ENCODE measurements at places on chromosomes 2 and 18.

DNA sequence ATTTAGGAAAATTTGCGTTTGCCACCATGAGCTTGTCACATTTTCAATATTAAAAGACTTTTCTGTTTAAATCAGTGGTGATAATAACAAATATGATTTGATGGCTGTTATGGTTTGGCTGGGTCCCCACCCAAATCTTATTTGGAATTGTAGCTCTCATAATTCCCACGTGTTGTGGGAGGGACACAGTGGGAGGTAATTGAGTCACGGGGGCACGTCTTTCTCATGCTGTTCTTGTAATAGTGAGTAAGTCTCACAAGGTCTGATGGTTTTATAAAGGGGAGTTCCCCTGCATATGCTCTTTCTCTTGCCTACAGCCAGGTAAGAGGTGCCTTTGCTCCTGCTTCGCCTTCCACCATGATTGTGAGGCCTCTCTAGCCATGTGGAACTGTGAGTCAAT, 83.4 kb upstream of the RGPD4 start:
- no peak for DNase-seq

DNA sequence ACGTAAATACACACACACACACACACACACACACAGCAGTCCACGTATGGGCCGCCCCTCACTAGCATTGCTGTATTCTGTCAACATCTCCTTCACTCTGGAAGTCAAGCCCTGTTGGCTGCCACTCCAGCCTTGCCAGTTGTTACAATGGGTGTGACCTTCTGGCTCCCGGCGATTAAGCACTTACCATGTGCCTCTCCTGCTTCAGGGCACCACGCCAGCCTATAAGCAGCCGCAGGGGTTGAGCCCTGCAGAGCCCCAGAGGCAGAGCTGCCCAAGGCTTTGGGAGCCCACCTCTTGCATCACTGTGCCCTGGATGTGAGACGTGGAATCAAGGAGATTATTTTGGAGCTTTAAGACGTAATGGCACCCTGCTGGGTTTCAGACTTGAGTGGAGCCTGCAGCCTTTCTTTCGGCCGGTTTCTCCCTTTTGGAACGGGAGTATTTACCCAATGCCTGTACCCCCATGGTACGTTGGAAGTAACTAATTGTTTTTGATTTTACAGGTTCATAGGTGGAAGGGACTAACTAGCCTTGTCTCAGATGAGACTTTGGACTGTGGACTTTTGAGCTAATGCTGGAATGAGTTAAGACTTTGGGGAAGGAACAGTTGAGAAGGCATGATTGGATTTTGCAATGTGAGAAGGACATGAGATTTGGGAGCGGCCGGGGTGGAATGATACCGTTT, 54.5 kb upstream of the ROCK2 start:
- no peak for DNase-seq

DNA sequence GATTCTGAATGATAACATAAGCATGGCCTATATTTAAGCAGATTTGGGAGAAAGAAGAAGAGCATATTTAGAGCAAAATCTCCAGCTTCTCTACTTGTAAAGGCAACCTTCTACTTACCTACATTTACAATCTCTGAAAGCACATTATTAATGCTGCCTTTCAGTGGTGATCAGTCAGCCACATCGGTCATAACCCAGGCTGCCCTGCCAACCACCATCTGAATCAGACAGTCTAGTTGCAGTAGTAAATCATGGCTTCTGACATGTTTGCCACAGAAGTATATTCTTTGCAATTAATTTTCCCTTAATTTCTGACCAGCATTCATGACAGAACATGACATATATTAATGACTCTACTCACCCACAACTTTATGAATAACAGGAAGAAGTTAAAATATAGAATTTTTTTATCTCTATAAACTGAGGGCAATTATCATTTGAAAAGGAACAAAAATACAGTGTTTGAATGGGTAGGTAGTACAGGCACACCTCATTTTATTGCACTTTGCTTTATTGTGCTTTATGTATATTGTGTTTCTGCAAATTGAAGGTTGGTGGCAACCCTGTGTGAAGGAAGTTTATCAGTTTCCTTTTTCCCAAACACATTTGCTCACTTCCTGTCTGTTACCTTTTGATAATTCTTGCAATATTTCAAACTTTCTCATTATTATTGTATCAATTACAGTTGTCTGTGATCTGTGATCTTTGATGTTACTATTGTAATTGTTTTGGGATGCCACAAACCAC, 531.6 kb upstream of the CHAC2 start:
- DNase-seq, result no peak

GRCh38 chr2:11212645-11213044, 57.4 kb downstream of the SLC66A3 start:
- DNase-seq, result no peak

GRCh38 chr2:136122661-136123060, 4.7 kb upstream of the CXCR4 start:
- no peak for DNase-seq

DNA sequence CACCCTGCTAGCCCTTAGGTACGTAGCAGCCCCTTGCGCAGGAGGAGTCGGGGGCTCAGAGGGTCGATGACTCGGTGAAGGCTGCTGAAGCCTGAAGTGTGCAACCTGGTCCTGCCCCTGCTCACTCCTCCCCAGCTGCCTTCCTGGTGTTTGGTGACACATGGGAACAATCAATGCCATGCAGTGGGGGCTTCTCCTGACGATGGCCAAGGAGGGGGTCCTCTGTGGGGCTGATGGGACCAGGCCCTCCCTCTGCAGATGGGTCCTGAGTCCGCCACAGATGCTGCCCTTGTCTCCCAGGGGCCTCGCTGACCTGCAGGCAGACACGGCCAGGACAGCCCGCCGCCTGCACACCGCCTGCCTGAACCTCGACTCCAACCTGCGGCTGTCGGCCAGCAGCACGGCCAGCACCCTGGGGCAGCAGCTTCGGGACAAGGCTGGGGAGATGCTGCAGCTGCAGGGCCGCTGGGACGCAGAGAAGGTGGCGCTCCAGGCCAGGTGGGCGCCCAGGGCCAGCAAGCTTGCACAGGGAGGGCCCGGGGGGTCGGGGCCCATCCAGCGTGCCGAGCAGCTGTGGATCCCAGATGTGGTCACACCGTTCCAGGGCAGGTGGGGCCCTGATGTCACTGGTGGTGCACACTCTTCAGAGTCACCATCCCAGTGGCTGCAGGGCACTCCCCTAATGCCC, 24.6 kb downstream of the CROCC2 start:
- no peak for DNase-seq

- DNase-seq, result no peak
These were observed 173.8 kb downstream of the ICOS start for GRCh38 chr2:204110338-204110741.

- no peak for DNase-seq
These were observed 64.0 kb upstream of the ZEB2 start for GRCh38 chr2:144583741-144584453.

- DNase-seq, result no peak
These were observed 17.7 kb downstream of the INO80C start for GRCh38 chr18:35479911-35480586.

DNA sequence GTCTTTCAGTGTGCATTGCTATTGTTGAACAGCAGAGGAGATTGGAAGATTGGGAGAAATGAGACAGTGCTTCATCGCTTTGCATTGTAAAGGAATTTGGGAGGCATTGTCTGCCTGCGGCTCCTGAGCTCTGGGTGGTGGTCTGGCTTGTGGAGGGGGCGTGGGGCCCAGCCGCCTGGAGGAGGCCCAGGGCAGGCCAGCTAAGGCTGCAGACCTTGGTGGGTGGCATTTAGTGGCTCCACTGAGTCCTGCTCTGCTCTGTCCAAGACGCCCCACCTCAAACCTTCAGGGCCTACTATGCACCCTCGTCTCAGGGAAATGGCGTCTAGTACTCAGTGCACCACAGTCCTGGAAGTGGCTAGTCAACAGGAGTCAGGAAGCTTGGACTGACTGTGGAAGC, 5.7 kb upstream of the HS1BP3 start:
- no peak for DNase-seq

DNA sequence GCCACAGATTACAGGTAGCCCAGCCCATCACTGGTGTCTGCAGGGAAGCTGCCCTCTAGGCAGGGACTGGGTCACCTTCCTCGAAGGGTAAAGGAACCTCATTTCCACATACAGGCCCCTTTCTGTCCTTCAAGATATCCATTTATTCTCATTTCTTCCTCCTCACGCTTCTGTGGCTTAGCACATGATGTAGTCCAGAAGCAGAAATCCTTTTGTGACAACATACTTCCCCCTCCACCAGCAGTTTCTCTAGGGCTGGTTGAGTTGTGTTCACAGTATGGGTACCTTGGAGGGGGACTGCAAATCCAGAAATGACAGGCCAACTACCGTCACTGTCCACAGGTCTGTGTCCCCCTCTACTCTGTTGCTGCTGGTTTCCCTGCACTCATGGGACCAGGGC, 364.9 kb downstream of the ANAPC1 start:
- DNase-seq, result no peak

GRCh38 chr2:54770676-54771075, 47.2 kb downstream of the EML6 start:
- no peak for DNase-seq

DNA sequence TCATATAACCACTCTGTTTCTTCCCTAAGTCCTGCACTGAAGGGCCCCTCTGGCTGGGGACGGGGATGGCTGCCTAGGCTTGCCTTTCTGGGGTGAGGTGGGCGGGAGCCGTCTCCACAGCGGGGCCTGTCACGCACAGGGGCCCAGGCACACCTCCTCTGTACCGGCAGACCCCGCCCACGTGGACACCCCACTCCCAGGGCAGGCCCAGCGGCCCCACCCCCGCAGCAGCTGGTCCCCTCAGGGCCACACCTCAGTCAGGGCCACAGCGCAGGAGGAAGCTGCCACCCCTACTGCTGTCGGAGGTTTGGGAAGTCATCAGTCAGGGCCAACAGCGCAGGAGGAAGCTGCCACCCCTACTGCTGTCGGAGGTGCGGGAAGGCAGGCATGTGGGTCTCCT, 257.6 kb upstream of the RAB6C start:
- no peak for DNase-seq

DNA sequence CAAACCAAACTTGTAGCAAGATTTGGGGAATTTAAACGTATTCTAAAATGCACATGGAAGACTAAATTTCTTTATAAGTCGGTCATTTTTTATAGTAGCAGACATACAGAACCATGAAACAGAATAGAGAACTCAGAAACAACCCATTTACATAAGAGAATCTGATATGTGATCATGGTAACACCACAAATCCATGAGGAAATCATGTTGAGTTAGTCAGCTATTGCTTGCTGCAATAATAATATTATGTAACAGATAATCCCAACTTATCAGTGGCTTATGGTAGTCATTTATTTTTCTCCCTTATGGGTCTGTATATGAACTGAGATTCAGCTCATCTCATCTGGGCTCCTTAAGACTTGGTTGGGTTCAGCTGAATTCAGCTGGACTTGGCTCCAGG, 103.4 kb upstream of the SERTAD2 start:
- no peak for DNase-seq

DNA sequence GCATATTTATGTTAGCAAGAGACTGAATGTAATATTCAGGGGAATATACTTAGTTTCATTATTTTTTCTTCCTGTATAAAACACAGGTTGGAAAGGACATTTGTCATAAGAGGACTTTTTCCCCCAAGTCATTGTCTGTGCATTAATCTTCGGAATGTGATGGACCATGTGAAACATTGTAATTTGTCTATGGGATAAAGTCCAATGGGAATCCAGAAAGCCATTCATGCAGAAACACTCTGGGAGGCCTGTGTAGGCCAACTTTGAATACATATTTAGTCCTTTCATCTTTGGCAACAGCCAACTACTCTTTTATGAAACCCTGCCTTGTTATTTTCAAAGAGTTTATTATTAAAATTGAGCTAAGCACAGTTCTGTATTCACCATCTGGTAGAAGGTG, 386.4 kb downstream of the PIK3C3 start:
- no peak for DNase-seq

- no peak for DNase-seq
These were observed 38.8 kb downstream of the DNER start for GRCh38 chr2:229675569-229675968.

DNA sequence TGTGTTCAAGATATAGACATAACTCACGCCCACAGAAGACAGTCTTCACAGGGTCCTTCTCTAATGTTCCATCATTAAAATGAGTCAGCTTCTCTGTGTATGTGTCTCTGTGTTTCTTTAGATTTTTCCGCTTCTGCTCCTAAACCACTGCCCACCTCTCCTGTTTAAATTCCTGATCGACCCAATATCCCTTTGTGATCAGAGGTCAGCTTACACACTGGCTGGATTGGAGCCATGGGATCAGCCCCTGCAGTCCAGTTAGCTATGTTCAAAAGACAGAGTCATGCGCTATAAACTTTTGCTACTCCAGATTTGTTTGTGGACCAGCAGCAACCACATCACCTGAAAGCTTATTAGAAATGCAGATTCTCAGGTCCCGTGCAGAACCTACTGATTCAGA, 229.2 kb downstream of the C1D start:
- DNase-seq, result no peak

Measured in activated naive CD4-positive, alpha-beta T cell (primary cell).